Subcutaneous adipose tissue (tissue), 4 donors: ENCODE measurements at places on chromosomes 7 and 10. TPM values are rescaled to one million over a fixed set of nuclear protein-coding genes. Genes with fewer than 3 reads are reported as not detected.

Gene FAM20C
- total RNA-seq = 22.5 TPM

Gene MRPS16
- total RNA-seq = 34.7 TPM

Gene PITRM1
- 88.7 TPM for total RNA-seq

Gene MLXIPL
- 38.6 TPM for total RNA-seq

Gene SKIDA1
- 1.5 TPM for total RNA-seq

Gene PTPRZ1
- total RNA-seq = 0.98 TPM

Gene LIPJ
- total RNA-seq = 2.2 TPM

Gene LIPF
- total RNA-seq = not detected

Gene TMEM229A
- total RNA-seq = not detected

Gene SLC26A3
- 0.85 TPM for total RNA-seq

Gene FAM13C
- 11.4 TPM for total RNA-seq

Gene FAM131B
- total RNA-seq = 0.19 TPM

Gene BICC1
- total RNA-seq = 22.7 TPM

Gene PDE6C
- total RNA-seq = not detected

Gene NEUROG3
- total RNA-seq = not detected

Gene CTAGE4
- 0.75 TPM for total RNA-seq

Gene SH2B2
- total RNA-seq = 3.3 TPM

Gene GSTK1
- total RNA-seq = 264 TPM

Gene PKD2L1
- total RNA-seq = not detected

Gene LRRD1
- total RNA-seq = 0.57 TPM

Gene CNNM1
- 0.22 TPM for total RNA-seq

Gene RARRES2
- 263 TPM for total RNA-seq

Gene CUBN
- 3.6 TPM for total RNA-seq

Gene C10orf105
- 0.22 TPM for total RNA-seq

Gene ANKRD2
- total RNA-seq = not detected

Gene DNAJB9
- total RNA-seq = 30.8 TPM

Gene H2BK1
- total RNA-seq = not detected

Gene FFAR4
- 1.8 TPM for total RNA-seq

Gene NKX1-2
- not detected for total RNA-seq

Gene ZNF727
- 7.7 TPM for total RNA-seq

Gene CDK1
- total RNA-seq = 4.5 TPM

Gene PDCD11
- total RNA-seq = 12.2 TPM

Gene ANKRD61
- 1.3 TPM for total RNA-seq

Gene SPDYE8
- total RNA-seq = not detected

Gene KAZALD1
- 4.9 TPM for total RNA-seq

Gene AKR1C8
- total RNA-seq = 1.5 TPM
